ENCODE measurements at places on chromosomes 12 and 14. TPM values are rescaled to one million over a fixed set of nuclear protein-coding genes. Genes with fewer than 3 reads are reported as not detected.

Gene GLT1D1
- total RNA-seq, result not detected

Gene MYO1H
- total RNA-seq, result not detected

Gene MTHFD1
- total RNA-seq, result 37.9 TPM

Gene TAS2R31
- 1.7 TPM for total RNA-seq
